ENCODE measurements at places on chromosomes 2 and 18.

DNA sequence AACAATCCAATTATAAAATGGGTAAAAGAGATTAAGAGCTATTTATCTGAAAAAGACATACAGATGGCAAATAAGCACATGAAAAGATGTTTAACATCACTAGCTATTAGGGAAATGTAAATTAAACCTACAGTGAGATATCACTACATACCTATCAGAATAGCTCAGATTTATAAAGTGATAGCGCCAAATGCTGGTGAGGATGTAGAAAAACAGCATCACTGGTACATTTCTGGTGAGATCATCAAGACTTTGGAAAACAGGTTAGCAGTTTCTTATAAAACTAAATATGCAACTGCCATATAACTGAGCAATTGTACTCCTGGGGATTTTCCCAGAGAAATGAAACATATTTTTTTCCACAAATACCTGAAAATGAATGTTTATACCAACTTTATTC, 100.4 kb downstream of the ACOXL start:
- no peak for DNase-seq

DNA sequence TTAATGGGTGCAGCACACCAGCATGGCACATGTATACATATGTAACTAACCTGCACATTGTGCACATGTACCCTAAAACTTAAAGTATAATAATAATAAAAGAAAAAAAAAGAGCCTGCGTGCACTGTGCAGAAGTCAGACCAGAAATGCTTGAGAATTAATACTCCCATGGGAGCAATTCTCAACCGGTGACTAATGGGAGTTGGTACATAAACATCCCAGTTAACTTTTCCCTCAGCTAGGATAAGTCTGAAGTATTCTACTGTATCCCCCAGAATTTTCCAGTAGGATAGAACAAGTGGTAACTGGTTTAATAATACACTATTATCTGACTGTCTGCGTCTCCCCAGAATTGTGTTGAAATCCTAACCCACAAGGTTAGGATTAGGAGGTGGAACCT, 113.6 kb upstream of the COL5A2 start:
- DNase-seq = peak; percentile 12

- DNase-seq = no peak
These were observed 18.9 kb upstream of the WDR33 start for GRCh38 chr2:127829845-127830246.

DNA sequence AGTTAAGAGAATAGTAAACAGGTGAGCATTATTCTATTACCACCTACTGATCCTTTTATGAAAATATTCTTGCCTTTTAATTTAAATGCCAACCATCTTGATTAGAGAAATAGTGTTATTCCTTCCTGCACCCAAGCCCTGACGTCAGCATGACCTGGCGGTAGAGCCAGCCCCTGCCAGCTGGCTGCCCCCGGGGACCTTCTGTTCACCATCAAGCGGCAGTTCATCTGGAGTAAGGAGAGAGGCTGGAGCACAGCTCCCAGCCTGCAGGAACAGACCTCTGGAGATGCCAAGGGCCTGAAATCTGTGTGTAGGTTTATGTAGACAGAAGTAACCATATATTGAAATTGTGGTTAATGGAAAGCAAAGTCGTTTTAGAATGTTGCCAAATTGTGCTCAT, 171.8 kb downstream of the GBX2 start:
- DNase-seq = no peak

GRCh38 chr18:39872651-39873050, 2082.4 kb upstream of the PIK3C3 start:
- no peak for DNase-seq

GRCh38 chr2:174465327-174465726, 21.5 kb downstream of the GPR155 start:
- DNase-seq = peak; percentile 7

GRCh38 chr2:174697255-174697654, 67.0 kb downstream of the CHRNA1 start:
- peak; percentile 67 for DNase-seq

- peak; percentile 55 for DNase-seq
These were observed 24.1 kb upstream of the EPHA4 start for GRCh38 chr2:221596192-221596591.

DNA sequence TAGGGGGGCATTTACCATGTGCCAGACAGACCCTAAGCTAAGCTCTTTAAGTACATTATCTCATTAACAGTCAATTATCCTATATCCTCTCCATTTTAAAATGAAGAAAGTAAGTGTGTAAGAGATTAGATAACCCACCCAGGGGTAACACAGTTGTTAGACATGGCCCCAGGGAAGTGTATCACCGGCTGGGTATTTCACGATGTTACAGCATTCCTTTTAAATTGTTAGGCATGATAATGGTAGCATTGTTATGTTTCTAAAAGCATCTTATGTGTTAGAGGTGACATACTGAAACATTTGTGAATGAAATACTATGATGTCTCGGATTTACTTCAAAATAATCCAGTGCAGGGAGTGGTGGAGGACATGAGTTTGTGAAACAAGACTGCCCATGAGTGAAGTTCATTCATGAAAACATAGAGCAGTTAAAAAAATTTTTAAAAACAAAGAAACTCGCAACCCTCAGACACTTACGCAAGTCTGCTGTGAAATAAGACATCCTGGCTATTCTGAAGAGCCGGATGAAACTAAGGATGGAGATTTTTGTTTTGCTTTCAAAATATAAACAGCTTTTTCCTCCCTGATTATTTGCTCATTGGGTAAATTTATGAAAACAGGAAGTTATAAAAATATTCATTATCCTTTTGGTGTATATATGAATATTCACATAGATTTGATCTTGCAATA, 54.9 kb downstream of the IL1RL2 start:
- DNase-seq = no peak

GRCh38 chr2:147311058-147311430, 533.8 kb upstream of the ACVR2A start:
- no peak for DNase-seq

DNA sequence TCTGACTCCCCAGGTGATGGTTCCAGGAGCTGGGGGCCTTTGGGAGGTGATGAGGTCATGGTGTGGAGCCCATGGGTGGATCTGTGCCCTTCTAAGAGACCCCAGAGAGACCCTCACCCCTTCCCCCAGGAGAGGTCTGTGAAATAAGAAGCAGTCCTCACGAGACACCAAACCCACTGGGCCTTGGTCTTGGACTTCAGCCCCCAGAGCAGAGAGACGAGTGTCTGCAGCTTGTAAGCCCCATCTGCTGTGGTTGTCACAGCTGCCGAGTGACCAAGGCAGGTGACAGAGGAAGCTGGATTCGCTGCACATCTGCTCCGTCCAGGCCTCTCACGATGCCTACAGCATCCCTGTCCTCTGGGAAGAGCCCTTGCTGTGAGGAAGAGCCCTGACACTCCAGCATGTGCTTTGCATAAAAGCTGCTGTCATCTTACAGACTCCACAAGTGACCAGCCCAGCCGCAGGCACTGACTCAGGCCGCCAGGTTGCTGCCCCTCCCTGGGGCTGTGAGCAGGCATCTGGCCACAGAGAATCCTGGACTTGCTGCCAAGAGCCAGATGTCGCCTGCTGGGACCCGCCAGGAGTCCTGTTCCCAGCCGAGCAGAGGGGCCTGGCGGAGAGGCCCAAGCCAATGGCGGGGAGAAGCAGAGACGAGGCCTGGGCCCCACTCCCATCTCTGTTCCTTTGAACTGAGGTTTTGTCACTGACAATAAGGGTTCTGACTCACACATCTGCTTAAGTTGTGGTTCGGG, 150.8 kb downstream of the PXDN start:
- peak; percentile 85 for DNase-seq

DNA sequence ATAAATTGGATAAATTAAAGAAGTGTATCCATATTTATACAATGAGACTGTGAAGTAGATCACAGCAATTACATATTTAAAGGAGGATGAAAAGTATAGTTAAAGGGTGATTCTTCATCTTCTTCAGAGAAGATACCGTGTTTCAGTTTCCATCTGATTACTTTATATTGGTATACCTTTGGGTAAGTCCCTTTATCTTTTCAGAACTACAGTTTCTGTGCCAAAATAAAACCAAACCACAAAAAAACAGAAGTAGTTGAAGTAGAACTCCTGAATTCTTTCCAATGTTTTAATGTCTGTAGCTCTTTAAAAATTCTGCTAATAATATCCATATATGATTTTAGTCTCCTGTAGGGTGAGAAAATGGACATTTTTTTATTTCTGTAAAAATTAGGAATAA, 231.2 kb upstream of the LINC00305 start:
- no peak for DNase-seq

DNA sequence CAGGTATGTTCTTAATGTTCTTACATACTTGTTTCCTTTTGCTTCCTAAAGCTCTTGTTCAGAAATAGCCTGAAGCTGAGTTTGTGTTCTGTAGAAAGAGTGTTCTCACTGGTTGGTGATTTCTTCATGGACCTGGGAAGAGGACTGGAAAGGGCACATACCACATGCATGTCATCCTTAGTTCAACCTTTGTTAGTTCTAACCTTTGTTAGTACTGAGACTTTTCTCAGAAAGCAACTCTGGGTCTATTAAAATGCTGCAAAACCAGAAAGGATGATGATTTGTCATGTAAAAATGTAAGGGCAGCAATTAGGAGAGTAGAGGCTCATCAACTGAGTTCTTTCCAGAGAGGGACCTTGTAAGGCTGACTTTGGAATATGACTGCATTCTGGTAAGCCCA, 2.5 kb upstream of the FAP start:
- peak; percentile 81 for DNase-seq

DNA sequence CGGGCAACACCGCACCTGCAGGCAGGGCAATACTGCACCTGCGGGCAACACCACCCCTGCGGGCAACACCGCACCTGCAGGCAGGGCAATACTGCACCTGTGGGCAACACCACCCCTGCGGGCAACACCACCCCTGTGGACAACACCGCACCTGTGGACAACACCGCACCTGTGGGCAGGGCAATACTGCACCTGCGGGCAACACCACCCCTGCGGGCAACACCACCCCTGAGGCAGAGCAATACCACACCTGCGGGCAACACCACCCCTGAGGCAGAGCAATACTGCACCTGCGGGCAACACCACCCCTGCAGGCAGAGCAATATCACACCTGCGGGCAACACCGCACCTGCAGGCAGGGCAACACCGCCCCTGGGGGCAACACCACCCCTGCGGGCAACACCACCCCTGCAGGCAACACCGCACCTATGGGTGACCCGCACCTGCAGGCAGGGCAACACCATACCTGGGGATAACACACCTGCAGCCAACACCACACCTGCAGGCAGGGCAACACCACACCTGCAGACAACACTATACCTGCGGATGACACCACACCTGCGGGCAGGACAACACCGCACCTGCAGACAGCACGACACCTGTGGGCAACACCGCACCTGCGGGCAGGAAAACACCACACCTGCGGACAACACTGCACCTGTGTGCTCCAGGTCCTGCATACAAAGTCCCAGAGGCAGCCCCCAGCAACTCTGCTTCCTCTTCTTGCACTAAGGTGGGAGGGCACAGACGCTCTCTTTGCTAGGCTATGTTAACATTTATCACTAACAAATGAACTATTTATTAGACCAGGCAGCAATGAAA, 57.7 kb downstream of the EIPR1 start:
- DNase-seq = no peak

DNA sequence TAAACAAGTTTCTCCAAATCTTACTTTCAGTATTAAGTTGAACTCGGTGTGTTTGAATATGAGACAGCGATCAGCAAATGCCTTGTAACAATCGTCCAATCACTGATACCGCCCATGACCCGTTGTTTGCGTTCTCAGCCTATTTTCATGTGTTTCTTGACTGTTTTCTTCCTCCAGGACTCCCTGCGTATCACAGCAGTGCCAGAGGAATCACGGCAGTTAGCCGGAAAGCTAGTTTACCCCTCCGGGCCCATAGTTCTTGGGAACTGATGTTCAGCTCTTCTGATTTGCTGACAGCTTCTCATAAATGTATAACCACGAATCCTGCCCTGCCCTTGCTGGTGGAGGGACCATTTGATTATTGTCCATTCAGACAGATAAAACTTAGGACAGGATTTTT, 42.2 kb upstream of the TPO start:
- DNase-seq = no peak

DNA sequence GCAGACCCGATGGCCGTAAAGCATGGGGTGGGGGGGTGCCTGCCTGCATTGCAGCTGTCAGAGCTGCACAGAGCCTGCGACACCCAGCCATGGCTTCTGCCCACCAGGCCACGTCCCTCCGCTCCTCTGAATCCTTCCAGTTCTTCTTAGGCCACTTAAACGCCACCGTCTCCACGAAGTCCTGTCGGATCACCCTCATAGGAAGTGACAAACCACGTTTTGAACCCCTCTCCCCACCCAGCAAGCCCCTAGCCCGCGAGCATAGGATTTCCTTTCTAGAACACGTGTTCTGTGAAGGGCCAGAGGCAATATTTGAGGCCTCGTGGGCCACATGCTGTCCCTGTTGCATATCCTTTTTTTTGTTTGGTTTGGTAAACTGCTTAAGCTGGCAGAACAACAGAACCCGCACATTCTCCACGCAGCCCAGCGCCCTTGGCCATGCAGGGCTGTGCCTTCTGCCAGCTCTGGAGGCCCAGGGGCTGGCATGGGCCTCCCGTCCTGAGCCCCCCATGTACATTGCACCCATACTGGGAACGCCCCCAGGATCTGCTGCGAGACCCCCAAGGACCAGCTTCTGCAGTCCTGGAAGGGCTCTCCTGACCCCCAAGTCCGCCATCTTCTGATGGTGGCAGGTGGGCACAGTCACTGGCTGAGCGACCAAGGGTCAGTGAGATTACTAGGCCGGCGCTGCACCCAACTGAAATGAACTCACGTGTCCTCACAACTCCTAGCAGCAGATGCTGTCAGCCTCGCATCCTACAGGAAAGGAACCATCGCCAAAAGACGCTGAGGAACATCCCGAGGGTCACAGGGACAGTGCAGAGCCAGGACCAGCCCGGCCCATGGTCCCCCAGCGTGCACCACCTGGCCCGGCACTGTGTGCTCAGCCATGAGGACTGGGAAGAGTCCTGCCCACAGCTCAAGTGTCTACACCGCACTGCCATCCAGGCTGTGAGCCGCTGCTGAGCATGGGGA, 35.1 kb downstream of the ADI1 start:
- no peak for DNase-seq

DNA sequence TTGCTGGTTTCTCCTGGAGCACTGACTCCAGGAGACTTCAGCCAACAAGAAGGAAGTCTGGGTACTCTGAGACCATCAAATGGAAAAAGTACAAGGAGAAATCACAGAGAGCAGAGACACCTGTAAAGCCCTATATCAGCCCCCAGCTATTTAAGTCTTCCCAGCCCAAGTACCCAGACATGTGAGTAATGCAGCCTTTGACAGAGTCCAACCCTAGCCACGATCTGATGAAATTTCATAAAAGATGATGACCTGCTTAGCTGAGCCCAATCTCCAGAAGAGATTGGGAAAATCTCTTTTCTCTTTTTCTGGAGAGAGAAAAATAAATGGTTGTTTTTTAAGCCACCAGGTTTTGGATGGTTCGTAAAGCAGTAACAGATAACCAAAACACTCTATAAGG, 196.6 kb downstream of the NBAS start:
- DNase-seq = no peak

DNA sequence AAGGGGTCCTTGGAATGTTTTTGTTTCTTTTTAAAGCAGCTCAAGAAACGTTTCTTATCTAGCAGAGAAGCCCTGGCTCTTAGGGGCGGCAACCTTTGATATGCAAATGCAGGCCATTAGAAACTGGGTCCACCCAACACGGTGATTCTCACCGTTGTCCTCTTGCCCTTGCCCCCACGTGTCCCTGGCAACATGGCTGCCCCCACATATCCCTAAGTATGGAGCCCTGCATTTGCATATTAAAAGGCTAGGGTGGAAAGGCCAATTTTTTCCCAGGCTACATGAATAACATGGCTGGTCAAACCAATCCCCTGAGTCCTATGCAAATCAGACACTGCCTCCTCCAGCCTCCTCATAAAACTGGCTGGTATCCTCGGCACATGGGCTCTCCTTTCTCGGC, 230.1 kb upstream of the SPOPL start:
- DNase-seq = no peak

- DNase-seq = no peak
These were observed 58.1 kb downstream of the DGKD start for GRCh38 chr2:233412405-233412804.

Measured in HFFc6 (cell line).